ENCODE measurements at places on chromosomes 6 and 20. TPM values are rescaled to one million over a fixed set of nuclear protein-coding genes. Genes with fewer than 3 reads are reported as not detected.

DNA sequence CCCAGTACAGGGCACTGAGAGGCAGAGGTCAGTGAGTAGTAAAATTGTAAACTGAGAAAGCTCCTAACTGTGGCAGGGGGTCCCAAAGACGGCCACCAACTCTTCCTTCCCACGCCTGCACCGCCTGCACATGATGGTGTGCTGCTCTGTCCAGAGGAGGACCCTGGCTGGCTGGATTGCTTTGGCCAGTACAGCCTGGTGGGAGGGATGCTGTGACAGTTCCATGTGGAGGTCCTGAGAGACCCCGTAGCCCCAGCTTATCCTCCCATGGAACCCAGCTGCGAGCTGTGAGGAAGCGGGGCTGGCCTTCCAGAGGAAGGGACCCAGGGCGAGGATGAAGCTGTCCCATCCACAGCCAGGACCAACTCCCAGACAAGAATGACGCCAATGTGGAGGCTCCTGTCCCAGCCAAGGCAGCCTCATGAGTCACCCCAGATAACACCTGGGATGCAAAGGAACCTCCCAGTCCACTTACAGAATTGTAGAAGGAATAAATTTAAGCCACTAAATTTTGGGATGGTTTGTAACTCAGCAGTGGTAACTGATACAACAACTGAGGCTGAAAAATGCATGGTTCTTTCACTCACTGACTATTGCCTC lies 2.0 kb upstream of the ACSS1 start:
- DNase-seq, result no peak

The CNBD2 gene
- total RNA-seq, result 3.6 TPM

The PSORS1C2 gene
- not detected for total RNA-seq

DNA sequence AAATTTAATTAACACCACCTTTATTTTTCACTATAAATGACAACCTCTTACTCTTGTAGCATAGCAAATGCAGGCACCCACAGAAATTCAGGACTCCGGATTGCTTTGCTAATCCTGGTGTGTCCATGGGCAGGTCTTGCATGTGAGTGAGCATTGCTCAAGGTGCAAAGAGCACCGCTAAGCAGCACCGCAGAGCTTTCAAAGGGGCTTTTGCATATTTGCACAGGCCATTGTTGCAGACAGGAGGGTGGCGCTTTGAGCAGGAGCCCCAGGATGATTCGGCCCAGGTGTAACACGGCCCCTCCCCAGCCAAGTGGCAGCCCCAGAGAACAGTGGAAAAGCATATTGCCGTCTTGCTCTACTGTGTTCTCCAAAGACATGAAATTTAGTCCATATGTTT lies 293.2 kb downstream of the NRN1 start:
- no peak for DNase-seq

DNA sequence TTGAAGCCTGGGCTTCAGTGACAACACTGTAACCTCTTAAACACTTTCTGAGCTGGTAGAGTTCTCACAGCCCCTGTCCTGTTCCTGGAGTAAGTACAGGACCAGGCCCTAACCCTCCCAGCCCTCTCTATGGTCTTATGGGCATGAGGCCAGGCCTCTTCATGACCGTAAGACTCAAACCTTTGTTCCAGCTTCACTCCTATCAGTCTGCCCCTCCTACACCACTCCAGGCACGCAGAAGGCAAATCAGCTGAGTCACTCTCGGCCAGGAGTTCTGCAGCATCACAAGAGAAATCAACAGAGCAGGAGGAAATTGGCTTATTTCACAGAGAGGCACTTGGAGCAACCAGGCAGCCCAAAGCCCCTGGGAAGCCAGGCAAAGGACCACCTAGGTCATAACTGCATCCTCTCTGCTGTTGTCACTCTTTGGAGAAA lies 25.3 kb upstream of the CHD6 start:
- peak; percentile 57 for DNase-seq

- DNase-seq, result no peak
Measured at GRCh38 chr6:20559924-20560551, 25.8 kb downstream of the CDKAL1 start.

- no peak for DNase-seq
Measured at GRCh38 chr6:147868427-147869190, 360.1 kb downstream of the SAMD5 start.

GRCh38 chr6:99002831-99003230 lies 55.1 kb upstream of the FBXL4 start:
- DNase-seq, result no peak

DNA sequence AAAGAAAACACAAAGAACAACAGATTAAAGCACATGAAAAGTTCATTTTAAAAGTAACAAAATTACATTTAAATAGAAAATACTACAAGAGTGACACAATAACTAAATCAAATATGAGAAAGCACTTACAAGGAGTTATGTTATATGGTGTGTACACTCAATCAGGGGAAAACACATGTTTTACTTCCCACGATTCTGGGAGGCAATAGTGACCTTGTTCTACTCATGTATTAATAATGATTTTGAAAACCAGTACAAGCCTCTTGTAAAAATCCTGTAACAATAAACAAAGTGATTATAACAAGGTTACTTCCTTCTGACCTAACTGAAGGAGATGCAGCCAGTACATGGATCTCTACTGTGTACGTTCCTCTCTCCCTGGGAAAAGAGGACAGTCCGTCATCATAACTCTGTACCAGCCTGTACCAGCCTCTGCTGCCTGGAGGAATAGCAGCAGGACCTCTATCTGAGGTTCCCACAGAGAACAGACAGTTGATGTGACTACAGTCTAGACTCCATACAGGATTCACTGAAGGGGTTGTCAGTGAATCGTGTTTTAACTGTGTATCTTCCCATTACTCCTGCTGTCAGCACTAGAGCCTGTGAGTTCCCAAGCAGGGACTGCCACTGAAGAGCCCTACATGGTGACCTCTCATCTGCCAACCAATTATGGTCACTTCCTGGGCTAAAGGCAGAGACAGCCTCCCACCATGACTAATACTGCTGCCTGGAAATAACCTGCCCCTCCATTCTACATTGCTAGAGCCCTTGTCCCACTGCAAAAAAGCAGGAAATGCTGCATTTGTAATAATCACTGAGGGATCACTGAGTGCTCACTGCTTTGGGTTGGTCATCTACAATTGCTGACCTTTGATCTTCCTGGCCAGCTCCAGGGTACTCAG lies 149.7 kb downstream of the KIF16B start:
- no peak for DNase-seq

The MEP1A gene
- total RNA-seq, result 1.0 TPM

- no peak for DNase-seq
Measured at GRCh38 chr6:29553268-29554057, 6.1 kb downstream of the UBD start.

- DNase-seq, result no peak
Measured at GRCh38 chr6:88163616-88164015, 2.5 kb downstream of the CNR1 start.

- no peak for DNase-seq
Measured at GRCh38 chr6:136502786-136503185, 47.4 kb downstream of the MAP7 start.

The TSPO2 gene
- not detected for total RNA-seq

DNA sequence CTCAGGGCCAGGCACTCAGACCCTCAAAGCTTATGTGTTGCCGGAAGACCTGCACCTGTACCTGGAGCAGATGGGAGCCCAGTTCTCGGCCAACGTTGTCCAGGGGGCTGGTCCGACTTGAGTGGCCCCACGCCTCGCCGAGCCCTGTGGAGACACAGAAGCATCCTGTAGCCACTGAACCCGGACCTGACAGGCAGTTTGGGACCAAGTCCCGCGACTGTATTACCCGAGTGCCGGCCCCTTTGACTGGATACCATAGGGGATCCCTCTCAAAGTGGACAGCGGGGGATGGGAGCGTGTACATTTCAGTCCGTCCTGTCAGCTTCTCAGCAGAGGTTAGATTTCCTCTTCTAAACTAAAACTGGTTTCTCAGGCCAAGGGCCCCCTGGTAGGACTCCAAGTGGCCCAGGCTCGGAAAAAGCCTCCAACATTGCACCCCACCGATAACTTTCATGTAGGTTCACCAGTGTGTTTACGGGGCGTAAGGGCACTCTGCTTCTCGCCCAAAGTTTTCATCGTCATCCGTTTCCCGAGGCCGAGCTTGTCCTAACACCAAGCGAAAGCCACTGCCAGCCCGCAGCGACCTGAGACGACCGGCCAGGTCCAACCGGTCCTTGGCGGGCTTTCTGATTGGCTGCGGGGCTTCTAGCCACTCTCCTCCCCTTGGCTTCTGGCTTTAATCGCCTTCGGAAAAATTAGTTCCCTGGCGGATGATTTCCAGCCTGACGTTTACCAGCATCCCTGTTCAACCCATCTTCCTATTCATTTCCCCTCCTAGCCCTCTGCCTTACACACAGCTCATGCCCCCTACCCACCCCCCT lies 10.8 kb downstream of the SIM1 start:
- DNase-seq, result no peak

The EDN1 gene
- total RNA-seq, result 39.7 TPM

GRCh38 chr6:109496036-109496772 lies 13.2 kb upstream of the ZBTB24 start:
- DNase-seq, result no peak

The CRISP2 gene
- total RNA-seq, result not detected

DNA sequence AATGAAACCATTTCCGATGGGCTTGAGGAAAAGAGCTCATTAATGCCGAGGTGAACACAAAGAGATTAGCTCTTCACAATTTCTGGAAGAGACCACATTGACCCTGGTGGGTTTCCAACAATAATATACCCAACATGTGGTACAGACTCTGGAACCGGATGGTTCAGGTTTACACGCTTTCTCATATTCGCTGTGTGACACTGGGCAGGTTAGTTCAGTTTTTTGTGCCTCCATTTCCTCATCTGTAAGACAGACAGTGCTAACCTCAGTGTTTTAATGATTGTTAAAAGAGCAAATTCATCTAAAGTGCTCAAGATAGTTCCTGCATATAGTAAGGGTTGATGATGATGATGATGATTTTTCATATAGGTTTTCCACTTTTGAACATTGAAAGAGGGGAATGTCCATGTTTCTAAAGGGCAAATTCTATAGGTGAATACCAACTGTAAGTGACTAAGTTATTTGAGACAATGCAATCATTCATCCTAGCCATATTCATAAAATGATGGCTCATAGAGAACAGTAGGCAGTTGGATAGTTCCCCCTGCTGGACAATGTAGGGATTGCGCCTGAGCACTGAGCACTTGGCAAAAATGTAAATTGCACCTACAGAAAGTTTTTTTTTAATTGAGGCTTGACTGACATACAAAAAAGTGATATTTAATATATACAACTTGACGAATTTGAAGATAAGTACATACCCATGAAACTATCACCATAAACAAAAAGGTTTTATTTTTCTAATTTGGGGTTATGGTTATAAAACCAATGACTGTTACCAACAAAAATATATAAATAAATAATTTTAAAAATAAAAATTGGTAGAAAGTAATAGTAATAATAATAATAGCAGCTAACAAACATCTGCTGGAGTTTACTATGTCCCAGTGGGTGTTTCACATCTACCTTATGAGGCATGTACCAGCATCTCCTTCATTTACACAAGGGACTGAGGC lies 2.1 kb upstream of the PERP start:
- peak; percentile 61 for DNase-seq

The OPN5 gene
- not detected for total RNA-seq

The PRL gene
- total RNA-seq, result not detected

The PTPRA gene
- total RNA-seq, result 36.4 TPM

The GJA10 gene
- not detected for total RNA-seq

DNA sequence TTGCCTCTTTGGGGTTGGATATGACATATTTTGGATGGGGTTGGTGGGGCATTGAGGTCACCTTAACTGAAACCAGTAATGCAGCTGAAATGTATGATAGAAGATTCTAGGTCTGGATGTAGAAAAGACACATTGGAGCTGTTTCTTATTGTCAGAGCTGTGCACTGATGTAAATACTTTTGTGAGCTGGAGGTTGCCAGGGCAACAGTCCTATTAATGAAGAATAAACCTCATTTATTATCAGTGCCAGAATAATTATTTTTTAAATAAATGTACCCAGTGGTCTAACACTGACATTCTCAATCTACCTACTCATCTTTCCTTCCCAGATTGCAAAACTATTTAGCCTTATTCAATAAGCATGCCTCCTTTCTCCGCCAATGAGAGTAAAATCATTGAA lies 57.0 kb downstream of the CAP2 start:
- DNase-seq, result no peak

DNA sequence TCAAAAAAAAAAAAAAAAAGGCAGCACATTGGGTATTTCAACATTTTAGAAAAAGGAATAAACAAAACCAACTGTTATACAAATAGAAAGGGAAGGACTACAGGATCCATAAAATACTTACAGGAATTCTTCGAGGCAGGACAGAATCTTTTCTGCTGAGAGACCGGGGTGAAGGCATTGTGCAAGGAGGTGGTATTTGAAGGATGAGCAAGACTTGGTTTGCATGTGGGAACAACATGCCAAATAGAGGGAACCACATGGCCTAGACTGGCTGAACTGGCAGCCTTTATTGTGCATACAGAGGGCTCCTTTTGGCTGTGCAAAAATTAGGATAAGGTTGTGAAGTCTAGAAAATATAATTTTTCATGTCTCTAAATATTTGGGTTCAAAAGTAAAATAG lies 62.9 kb downstream of the SCAND1 start:
- no peak for DNase-seq

- no peak for DNase-seq
Measured at GRCh38 chr6:121451250-121451649, 15.8 kb downstream of the GJA1 start.

DNA sequence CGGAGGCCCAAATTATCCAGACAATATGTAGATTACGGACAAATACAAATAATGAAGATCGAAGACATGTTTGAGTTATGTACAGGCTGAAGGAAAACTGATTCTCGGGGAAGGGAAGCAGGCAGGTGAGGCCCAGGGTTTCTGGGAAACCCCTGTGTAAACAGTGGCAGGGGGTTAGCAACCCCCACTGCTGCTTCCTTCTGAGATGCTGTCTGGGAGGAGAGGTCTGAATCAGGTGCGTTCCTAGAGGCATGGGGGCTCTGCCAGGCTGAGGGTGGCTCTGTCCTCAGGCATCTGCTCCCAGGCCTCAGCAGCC lies 7.2 kb upstream of the MDGA1 start:
- DNase-seq, result no peak

DNA sequence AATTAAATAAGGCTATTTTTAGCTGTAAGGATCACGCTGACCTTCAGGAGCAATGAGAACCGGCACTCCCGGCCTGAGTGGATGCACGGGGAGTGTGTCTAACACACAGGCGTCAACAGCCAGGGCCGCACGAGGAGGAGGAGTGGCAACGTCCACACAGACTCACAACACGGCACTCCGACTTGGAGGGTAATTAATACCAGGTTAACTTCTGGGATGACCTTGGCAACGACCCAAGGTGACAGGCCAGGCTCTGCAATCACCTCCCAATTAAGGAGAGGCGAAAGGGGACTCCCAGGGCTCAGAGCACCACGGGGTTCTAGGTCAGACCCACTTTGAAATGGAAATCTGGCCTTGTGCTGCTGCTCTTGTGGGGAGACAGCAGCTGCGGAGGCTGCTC lies 84.0 kb downstream of the RAMACL start:
- no peak for DNase-seq

DNA sequence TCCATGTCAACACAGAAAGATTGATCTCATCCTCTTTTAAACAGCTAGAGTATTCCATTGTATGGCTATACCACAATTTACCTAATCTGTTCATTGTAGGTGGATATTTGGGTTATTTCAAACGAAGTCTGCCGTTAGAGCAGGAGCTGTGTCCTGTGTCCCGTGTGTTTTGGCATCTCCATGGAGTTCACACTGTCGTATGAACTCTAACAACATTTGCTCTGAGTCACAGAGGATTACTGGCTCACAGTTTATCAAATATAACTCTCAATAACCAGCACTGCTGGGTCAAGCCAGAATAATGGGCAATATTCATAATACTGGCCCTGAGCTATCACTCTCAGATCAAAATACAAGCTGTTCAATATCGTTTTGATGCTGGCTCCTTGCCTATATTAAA lies 16.4 kb downstream of the TRAM2 start:
- DNase-seq, result no peak

The SLC4A11 gene
- total RNA-seq, result not detected

All from SJSA1 (cell line).